Myocyte (in vitro differentiated cells): ENCODE measurements at places on chromosomes 12 and 14. TPM values are rescaled to one million over a fixed set of nuclear protein-coding genes. Genes with fewer than 3 reads are reported as not detected.

The PAPLN gene
- total RNA-seq, result 0.16 and 0.31 TPM in 2 replicates

The DDX54 gene
- 78.5 and 80.3 TPM in 2 replicates for total RNA-seq

GRCh38 chr14:56884617-56885016, 74.3 kb upstream of the OTX2 start:
- DNase-seq, result no peak

The PROX2 gene
- total RNA-seq, result not detected in 2 replicates

GRCh38 chr14:71301611-71302010, 394.4 kb downstream of the PCNX1 start:
- no peak for DNase-seq

- DNase-seq, result peak; percentile 92
Observed at GRCh38 chr14:77059276-77059915, 30.9 kb upstream of the IRF2BPL start.

DNA sequence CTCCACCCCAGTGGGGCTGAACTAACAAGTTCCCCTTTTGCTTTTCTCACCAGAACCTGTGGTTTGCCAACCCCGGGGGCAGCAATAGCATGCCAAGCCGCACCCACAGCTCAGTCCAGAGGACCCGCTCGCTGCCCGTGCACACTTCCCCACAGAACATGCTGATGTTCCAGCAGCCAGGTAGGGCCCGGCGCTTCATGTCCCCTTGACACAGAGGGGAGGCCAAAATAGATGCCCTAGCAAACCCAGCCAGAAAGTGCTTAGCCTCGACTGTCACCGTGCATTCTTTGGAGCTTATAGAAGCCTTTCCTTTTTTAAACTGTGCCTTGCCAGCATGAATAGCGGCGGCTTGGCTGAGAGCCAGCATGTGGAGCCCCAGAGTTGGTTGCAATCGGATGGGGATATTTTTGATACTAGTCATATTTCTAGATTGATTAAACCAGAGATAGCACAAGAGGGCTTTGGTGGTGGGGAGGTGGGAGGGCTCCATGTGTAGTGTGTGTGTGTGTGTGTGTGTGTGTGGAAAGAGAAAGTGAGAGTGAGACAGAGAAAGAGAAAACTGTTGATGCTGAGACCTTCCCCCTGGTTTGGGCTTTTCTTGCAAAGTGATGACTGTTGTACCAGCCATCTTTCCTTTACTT, 126.1 kb downstream of the GCH1 start:
- peak; percentile 83 for DNase-seq

DNA sequence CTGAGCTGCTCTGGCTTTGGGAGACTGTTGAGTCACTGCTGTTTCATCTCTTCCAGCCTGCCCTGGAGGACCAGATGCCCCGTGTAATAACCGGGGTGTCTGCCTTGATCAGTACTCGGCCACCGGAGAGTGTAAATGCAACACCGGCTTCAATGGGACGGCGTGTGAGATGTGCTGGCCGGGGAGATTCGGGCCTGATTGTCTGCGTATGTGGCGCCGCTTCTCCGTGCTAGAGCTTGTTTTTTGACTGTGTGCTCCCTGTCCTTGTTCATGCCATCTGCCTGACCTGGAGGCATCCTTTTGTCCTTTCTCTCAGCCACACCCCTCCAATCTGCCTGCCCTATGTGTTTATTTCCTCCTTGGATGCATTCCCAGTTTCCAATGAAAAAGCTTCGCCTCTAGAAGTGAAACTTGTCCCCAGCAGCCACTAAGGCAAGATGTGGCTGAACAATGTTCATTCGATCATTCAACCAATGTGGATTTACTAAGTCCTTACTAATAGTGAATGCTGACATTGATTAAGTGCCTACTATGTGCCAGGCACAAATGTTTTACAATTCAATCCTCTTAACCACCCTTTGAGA, 98.6 kb downstream of the NT5DC3 start:
- DNase-seq, result peak; percentile 24

DNA sequence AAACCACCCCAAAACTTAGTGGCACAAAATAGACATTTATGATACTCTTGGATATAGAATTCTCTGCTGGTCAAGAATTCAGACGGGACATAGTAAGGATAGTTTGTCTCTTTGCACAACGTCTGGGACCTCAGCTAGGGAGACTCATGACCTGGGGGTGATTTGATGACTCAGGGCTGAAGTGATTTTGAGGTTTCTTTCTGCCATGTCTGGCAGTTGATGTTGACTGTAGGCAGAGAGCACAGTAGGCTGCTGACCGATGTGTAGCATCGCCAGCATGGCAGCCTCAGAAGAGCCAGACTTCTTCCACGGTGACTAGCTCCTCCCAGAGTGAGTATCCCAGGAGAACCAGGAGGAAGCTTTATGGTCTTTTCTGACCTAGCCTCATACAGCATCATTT, 88.9 kb upstream of the FRMD6 start:
- DNase-seq, result no peak

- DNase-seq, result no peak
Observed at GRCh38 chr12:106134294-106134949, 4.3 kb downstream of the NUAK1 start.

DNA sequence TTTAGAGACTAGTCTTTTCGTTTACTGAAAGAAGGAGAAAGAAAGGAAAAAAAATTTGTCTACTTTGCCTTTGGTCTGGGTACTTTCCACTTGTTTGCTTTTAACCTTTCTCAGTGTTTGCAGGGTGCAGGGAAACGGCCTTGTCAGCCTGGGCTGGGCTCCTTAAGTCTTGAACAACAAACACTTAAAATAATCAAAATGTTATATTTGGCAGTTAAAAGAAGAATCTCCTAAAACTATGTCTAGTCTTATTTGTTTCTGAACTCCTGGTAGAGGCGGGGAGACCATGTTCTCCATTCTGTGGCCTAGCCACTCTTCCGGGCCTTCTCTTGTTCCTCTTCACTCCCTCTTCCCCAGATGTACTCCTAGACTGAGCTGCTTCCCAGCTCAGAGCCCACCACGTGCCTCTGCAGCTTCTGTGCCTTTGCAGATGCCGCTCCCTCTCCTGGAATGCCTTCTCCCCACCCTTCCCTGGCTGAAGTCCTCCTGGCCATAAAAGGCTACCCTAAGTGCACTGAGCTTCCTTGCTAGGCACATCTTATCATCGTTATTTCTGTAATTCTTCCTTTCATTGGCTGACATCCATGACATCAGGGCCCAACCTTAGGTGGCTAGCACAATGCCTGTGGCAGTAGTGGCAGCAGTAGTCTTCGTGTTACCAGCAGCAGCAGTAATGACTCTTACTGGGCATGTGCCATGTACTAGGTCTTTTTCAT, 432.9 kb downstream of the ZFP36L1 start:
- DNase-seq, result peak; percentile 82

GRCh38 chr14:36684946-36685345, 23.3 kb downstream of the PAX9 start:
- no peak for DNase-seq

DNA sequence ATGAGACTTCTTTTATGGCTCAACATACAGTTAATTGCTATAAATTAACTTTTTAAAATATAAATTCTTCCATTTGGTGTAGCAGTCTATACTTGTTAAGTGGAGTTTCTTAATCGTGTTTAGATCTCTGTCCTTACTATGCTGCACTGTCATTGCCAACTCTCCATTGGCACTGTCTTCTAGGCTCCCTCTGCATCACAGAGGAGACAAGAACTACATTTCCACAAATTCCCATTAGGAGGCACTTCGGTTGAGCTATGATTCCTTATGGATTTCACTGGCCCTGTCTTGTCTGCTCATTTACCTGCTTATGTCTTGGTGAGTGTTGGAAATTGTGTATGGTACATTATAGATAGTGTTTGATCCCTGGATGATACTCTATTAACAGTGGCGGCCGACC, 630.9 kb upstream of the ATXN7L3B start:
- DNase-seq, result no peak

GRCh38 chr12:66929121-66929520, 250.2 kb upstream of the GRIP1 start:
- DNase-seq, result no peak

The SERPINA3 gene
- total RNA-seq, result 0.78 and 1.7 TPM in 2 replicates

The CLEC1B gene
- total RNA-seq, result not detected in 2 replicates
